ENCODE measurements at places on chromosomes 11 and 22.

DNA sequence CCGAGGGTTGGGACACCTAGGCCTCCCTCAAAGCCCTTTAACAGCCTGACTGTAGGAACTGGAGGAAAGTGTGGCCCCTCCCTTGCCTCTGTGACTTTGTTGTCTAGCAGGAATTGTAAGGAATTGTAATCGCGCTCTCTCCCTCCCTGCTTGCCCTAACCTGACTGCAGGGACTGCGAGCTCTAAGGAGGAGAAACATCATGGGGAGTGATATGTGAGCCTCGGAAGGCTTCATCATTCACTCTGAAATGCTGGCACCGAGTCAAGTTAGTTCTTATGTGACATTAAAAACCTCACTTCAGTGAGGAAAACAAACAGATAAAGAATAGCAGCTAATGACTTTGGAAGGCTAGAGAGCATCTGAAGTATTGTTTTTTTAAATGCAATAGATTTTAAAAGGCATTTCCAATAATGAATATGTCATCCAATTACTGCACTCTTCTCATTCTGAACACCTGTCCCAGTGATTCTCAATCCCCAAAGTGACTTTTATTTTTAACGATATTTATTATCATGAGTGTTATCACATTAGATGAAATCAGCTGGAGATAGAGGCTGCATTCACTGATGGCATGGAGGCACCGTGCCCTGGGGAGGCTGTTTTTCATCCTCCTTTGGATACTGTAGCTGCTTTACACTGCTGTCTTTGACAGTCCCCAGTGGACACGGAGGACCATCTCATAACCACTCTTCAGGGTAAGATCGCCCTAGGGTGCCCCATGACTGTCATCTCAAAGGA lies 58.5 kb upstream of the NTM start:
- no peak for DNase-seq

DNA sequence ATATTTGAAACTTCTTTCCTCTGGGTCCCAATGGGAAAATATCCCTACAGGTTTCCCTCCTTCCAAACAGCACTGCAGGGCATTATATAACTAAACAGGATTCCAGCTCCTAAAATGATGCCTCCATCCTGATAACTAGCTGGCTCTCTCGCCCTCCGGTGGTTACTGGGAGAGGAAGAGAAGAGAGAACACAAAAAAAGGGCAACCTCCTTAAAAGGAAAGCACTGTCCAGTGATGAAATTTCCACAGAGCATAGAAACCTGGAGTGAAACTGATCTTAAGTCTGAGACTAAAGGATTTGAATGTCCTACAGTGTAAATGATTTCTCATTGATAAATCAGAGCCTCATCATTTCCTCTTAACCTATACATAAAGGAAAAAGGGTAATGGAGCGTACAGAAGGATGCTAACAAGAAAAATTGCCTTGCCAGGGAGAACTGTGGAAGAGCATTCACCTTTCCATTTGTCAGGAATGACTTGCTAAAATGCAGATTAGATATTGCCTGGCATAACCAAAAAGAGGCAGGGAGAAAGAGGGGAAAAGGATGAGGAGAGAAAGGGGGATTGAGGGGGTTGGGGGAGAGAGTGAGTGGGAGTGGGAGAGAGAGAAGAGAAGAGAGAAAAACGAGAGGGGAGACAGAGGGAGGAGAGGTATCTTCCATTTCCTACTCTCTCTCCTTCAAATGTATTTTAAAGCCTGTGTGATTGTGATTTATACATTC lies 121.3 kb downstream of the APOL5 start:
- peak; percentile 80 for DNase-seq

DNA sequence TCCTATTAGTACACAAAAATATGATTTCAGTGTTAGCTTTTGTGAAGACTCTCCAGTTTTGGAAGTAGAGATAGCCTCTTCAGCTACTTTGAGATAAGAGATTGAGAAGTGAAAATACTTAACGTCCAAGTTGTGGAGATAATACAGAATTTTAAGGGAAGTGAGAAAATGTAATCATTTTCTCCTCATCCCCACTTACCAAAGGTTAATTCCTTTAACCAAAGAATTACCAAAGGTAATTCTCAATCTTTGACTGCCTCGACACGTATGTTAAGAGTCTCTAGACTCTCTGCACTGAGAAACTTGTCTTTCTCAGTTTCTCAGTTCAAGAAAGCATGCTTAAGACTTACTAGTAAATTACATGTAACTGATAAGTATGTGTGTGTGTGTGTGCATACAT lies 15.3 kb downstream of the C11orf54 start:
- DNase-seq = no peak

DNA sequence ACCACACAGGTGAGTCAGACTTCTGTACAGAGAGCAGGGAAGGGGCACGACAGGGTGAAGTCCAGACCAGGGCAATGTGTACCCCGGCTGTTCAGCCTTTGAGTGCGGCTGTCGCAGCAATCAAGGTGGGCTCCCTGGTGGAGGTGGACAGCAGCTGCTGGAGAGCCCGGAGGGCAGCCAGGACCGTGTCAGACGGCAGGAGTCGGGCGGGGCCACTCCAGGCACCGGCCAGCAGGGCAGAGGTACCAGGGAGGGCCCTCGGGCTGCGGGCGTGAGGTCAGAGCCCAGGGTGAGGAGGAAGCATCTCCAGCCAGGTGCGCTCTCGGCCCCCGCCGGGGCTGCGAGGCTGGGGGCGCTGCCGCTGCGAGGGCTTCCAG lies 802 bp upstream of the PIM3 start:
- no peak for DNase-seq

All from fibroblast of pulmonary artery (primary cell).